ENCODE measurements at places on chromosomes 11 and 22.

GRCh38 chr22:42945736-42946135, 69.2 kb downstream of the PACSIN2 start:
- peaks cover 62% of the 10 kb centered on the region for H3K4me1 ChIP-seq
- no peaks in the 10 kb centered on the region for H3K36me3 ChIP-seq
- H3K4me3 ChIP-seq, result no peak overlapping the region
- peak overlapping the region; percentile 48 for H3K27ac ChIP-seq
- no peak for DNase-seq
- H3K27me3 ChIP-seq, result no peaks in the 10 kb centered on the region

- DNase-seq, result peak; percentile 45
- H3K27ac ChIP-seq, result no peak overlapping the region
- no peaks in the 10 kb centered on the region for H3K36me3 ChIP-seq
- peaks cover 4% of the 10 kb centered on the region for H3K27me3 ChIP-seq
- no peak overlapping the region for H3K4me3 ChIP-seq
Observed at GRCh38 chr11:47179655-47179991, 2.9 kb upstream of the ARFGAP2 start.

GRCh38 chr22:46754110-46754799, 8.2 kb upstream of the TBC1D22A start:
- H3K4me1 ChIP-seq, result peaks cover 33% of the 10 kb centered on the region
- peak overlapping the region; percentile 43 for H3K27ac ChIP-seq
- H3K27me3 ChIP-seq, result no peaks in the 10 kb centered on the region

DNA sequence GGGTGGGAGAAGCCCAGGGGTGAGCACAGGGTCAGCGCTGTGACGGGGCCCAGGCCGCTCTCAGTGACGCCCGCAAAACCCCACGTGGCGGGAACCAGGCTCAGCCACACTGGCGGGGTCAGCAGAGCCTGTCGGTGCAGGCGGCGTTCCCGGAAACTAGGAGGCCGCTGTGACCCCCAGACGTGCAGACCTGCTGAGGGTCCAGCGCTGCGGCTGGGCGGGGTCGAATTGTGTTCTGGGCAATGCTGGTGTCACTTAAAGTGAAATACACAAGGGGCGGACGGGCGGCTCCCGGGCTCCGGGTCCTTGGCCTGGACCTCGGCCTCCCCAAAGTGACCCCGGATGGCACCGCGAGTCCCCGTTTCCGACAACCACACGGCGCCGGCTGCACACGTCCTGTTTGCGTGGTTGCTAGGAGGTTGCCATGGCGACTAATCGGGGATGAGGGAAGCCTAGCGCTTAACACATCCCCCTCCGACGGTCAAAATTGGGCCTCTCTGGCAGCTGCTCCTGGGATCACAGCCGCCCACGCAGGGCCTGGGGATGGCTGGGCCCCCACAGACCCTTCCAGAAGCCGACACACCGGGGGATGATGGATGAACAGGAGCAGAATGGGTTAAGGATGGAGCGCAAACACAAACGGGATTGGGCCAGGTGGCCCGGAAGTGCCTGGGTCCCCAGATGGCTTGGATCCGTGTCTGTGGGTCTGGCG, 81.7 kb upstream of the PRR5 start:
- peaks cover 9% of the 10 kb centered on the region for H3K4me1 ChIP-seq
- H3K27ac ChIP-seq, result no peak overlapping the region
- peak; percentile 83 for DNase-seq
- no peaks in the 10 kb centered on the region for H3K36me3 ChIP-seq
- H3K4me3 ChIP-seq, result no peak overlapping the region
- no peaks in the 10 kb centered on the region for H3K27me3 ChIP-seq

DNA sequence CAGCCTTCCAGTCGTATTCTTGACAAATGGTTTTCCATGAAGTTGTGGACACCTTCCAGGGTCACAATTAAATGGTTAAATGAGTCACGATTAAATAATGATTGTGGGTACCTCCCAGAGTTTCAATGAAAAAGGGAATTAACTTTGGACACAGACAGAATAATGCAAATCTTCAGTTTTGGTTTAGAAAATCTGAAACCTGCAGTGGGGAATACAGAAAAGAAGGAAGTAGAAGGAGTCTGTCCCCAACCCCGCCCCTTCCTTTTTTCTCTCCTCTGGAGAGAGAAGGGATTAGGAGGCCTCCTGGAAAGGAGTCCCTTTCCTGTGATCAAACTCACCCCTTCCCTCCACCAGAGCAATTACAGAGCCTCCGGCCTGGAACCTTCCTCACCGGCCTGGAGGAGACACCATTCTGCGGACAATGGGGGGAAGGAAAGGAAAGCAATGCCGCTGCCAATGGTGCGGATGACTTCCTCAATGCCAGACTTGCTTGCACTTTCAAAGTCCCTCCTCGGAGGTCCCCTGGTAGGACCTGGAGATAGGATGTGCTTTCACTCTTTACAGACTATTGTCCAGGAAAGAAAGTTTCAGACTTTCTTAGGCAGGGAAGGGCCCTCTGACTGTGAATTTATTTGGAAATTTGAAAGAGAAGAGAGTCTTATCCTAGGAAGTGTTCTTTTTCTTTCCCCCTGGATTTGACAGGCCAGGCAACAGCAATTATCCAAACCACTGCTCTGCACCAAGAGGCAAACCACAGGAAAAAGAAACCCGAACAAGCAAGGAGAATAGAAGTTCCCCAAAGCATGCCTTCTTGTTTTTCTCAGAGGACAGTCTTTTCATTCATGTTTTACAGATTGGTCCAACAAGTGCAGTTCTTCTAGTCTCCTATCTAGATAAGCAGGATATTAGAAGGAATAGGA, 86.8 kb downstream of the PTPRJ start:
- H3K27me3 ChIP-seq, result no peaks in the 10 kb centered on the region
- no peak for DNase-seq
- no peak overlapping the region for H3K27ac ChIP-seq
- no peak overlapping the region for H3K4me3 ChIP-seq

DNA sequence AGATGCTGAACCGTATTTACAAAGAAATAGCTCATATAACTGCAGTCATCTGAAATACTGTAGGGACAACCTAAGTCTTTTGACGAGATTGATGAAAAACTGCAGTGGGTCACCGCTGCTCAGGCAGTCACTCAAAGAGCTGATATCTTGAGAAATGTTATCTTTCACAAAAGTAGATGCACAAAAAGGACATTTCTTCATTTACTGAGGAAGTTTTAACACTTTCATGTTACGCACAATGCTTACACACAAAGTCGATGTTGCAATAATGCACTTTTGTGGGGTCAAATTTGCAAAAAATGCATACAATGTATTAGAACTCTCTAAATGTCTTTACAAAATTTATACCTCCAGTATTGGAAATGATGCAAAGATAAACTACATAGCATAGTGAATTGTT, 16.2 kb upstream of the OR10V1 start:
- H3K4me1 ChIP-seq, result peaks cover 8% of the 10 kb centered on the region
- no peaks in the 10 kb centered on the region for H3K27me3 ChIP-seq
- H3K4me3 ChIP-seq, result no peak overlapping the region
- no peak overlapping the region for H3K27ac ChIP-seq
- no peak for DNase-seq
- H3K36me3 ChIP-seq, result no peaks in the 10 kb centered on the region

DNA sequence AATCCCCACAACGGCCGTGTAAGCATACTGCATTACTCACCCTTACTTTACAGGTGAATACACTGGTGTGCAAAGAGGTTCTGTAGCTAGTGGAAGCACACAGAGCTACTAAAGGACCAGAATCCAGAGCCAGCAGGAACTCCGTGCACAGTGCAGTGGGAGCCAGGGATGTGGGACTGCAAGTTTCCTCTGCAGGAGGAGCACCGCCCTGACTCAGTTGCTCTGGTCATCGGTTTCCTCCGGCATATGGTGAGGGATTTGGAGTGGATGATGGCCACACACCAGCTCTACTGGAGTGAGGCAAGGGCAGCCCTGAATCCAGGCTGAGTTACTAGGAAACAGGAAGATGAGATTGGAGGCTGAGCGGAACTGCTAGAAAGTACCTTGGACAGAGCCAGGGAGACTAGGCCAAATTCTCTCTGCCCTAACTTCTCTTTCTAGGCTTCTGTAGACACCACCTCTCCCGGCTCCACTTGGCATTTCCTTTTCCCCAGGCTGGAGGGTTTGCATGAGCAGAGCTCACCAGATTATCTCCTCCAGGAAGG, 18.2 kb upstream of the C22orf42 start:
- DNase-seq, result no peak
- no peak overlapping the region for H3K4me3 ChIP-seq
- peaks cover 32% of the 10 kb centered on the region for H3K27me3 ChIP-seq
- H3K4me1 ChIP-seq, result no peaks in the 10 kb centered on the region
- H3K36me3 ChIP-seq, result no peaks in the 10 kb centered on the region

- no peaks in the 10 kb centered on the region for H3K36me3 ChIP-seq
- DNase-seq, result no peak
- H3K4me1 ChIP-seq, result peaks cover 7% of the 10 kb centered on the region
- H3K27me3 ChIP-seq, result no peaks in the 10 kb centered on the region
- no peak overlapping the region for H3K27ac ChIP-seq
Observed at GRCh38 chr11:126477535-126478305, 122.2 kb downstream of the ST3GAL4 start.

DNA sequence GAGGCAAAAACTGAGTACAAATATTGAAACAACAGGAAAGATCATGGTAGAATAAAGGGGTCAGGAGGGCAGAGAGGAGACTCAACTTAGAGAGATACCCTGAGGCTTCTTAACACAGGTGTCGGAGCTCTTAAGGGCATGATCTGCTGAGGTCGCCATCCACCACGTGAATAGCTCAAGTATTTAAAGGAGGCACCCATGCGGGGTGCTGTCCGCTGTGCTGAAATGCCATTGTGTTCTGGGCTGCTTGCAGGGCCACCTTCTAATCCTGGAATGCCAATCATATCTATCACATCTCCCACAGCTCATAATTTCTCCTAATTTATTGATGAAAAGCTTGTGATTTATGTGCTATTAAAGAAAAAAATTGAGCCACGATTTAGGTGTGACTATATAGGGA, 90.2 kb downstream of the SEZ6L start:
- no peaks in the 10 kb centered on the region for H3K4me1 ChIP-seq
- H3K27ac ChIP-seq, result no peak overlapping the region
- H3K4me3 ChIP-seq, result no peak overlapping the region
- H3K36me3 ChIP-seq, result no peaks in the 10 kb centered on the region

GRCh38 chr11:67464411-67465188, 4.5 kb downstream of the TMEM134 start:
- DNase-seq, result peak; percentile 93
- H3K36me3 ChIP-seq, result no peaks in the 10 kb centered on the region
- peaks cover 44% of the 10 kb centered on the region for H3K4me1 ChIP-seq
- H3K27me3 ChIP-seq, result no peaks in the 10 kb centered on the region
- peak overlapping the region; percentile 85 for H3K4me3 ChIP-seq

- H3K4me1 ChIP-seq, result no peaks in the 10 kb centered on the region
- no peak overlapping the region for H3K27ac ChIP-seq
- no peaks in the 10 kb centered on the region for H3K36me3 ChIP-seq
- DNase-seq, result no peak
Observed at GRCh38 chr22:33300165-33300564, 242.0 kb upstream of the SYN3 start.

DNA sequence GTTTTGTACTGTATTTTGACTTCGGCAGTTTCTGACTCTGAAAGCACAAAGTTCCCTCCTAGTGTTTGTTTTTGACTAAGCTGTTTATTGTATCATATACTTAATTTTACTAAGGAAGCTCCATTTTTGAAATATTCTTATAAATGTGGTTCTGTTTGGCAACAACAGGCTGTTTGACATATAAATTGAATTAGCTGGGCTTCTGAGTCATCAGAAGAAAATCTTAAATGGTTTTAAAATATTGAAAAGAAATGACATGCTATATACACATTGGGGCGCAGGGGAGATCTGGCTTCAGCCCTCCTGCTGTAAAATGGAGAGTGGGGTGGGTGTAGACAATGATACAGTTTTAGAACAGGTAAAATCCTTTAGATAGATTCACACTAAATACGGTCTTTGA, 38.6 kb downstream of the SHISA8 start:
- H3K27ac ChIP-seq, result peak overlapping the region; percentile 6
- H3K4me1 ChIP-seq, result peaks cover 17% of the 10 kb centered on the region
- no peak overlapping the region for H3K4me3 ChIP-seq
- peaks cover 7% of the 10 kb centered on the region for H3K36me3 ChIP-seq
- DNase-seq, result no peak
- H3K27me3 ChIP-seq, result no peaks in the 10 kb centered on the region

GRCh38 chr11:65274735-65275682, 13.2 kb downstream of the POLA2 start:
- no peak overlapping the region for H3K27ac ChIP-seq
- no peaks in the 10 kb centered on the region for H3K4me1 ChIP-seq
- no peak overlapping the region for H3K4me3 ChIP-seq
- no peak for DNase-seq

DNA sequence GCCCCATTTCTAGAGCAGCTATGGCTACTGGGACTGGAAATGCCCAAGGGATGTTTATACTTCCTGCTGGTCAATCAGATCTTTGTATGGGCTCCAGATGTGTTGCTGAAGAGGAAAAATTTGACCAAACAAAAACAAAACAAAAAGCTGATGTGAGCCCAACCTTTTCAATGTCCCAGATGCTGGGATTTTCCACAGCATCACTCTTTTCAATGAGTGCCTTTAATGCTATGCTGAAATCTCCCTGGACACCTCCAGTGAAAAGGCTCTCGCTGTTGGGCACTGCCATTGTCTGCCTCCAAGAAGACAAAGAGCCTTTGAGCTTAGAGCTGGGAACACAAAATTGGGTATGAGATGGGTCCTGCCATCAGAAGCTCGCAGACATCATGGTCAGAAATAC, 671.9 kb downstream of the NTM start:
- no peak for DNase-seq
- H3K27ac ChIP-seq, result no peak overlapping the region
- H3K4me3 ChIP-seq, result no peak overlapping the region
- no peaks in the 10 kb centered on the region for H3K27me3 ChIP-seq

GRCh38 chr11:125091247-125091876, 20.1 kb downstream of the TMEM218 start:
- H3K4me1 ChIP-seq, result no peaks in the 10 kb centered on the region
- H3K27me3 ChIP-seq, result no peaks in the 10 kb centered on the region
- no peak overlapping the region for H3K4me3 ChIP-seq
- DNase-seq, result no peak
- H3K36me3 ChIP-seq, result peaks cover 17% of the 10 kb centered on the region

- H3K27ac ChIP-seq, result no peak overlapping the region
- no peak overlapping the region for H3K4me3 ChIP-seq
- peaks cover 15% of the 10 kb centered on the region for H3K4me1 ChIP-seq
- H3K27me3 ChIP-seq, result no peaks in the 10 kb centered on the region
- DNase-seq, result no peak
- H3K36me3 ChIP-seq, result no peaks in the 10 kb centered on the region
Observed at GRCh38 chr11:3810446-3810845, 2.1 kb downstream of the PGAP2 start.

Data from naive thymus-derived CD8-positive, alpha-beta T cell (primary cell).